ENCODE measurements at places on chromosomes 12 and 14.

DNA sequence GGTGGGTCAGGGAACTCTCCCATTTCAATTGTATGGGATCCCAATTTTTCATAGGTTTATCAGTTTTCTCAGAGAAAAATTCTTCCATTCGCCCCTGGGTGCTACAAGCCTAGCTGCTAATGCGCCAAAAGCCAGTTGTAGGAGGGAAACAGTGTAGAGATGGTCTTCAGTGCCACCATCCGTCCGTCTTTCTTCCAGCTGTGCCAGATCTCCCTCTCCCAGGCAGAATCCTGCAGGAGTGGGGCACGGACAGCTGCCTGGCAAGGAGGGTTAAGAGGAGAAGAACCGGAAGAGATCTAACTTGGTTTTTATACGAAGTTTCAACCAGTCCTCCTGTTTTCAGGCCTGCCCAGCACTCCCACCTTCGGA is 38.9 kb upstream of the FUT8 start:
- DNase-seq, result no peak

- DNase-seq, result no peak
Measured at GRCh38 chr12:9758119-9758518, 2.6 kb downstream of the CD69 start.

- no peak for DNase-seq
Measured at GRCh38 chr12:116916714-116917114, 6.0 kb downstream of the FBXW8 start.

GRCh38 chr12:100345020-100345767 is 11.7 kb upstream of the SLC17A8 start:
- DNase-seq, result no peak

GRCh38 chr12:118249547-118249946 is 113.6 kb downstream of the PEBP1 start:
- DNase-seq, result no peak

- DNase-seq, result no peak
Measured at GRCh38 chr12:108826101-108826806, 31.1 kb downstream of the SSH1 start.

DNA sequence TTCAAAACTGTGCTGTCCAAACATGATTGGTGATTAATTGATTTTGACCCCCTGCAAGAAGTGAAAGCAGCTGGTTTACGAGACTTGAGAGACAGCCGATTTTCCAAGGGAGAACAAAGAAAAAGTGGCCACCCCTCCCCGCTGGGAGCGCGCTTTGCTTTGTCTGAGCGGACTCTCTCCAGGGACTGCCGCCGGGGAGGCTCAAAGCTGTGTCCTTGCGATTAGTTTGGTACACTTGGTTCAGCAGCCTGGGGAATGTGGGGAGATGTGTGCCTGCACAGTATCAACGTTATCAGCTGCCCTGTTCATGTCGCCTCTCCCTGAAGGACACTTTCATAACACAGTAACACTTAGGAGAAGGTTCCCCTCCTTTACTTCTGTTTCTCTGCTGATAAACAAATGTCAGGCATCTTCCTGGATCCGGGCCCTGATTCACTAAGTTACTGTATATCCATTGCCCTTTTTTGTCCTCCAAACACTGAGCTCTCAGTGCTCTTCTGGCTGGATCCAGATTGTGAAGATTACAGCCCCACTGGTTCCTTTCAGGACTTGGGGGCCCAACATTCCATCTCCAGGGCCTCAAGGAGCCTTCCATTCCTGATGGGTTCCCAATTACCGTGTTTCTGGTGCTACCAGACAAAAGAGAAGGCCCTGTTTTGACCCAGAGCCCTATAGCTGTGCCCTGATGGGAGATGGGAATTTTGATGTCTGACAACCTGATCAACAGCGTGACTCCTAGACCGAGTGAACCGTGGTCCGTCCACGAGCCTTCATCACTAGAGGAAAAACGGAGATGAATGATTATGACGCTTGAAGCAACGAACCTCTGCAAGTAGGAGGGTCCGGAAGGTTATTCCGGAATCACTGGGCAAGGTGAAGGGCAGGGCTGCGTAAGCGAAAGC is 31.7 kb upstream of the TUBA1C start:
- no peak for DNase-seq

- DNase-seq, result no peak
Measured at GRCh38 chr12:47131011-47131410, 51.3 kb upstream of the AMIGO2 start.

DNA sequence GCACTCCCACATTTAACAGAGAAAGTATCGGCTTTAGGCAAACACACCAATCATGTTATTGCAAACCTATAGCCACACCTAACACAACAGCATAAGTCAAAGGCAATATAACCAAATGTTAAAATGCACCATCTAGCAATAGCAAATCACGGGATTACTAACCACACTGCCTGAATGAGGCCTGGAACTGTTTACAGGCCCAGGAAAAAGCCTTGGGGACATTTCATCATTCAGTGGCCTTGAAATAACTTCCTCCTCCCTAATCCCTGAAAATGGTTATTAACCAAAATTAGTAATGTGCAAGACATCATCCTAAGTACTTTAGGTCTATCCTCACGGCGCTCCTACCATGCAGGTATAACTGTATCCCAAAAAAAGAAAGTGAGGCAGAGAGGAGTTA is 2.3 kb downstream of the GALC start:
- DNase-seq, result no peak

GRCh38 chr12:127383281-127383680 is 883.7 kb upstream of the TMEM132C start:
- DNase-seq, result no peak

- no peak for DNase-seq
Measured at GRCh38 chr14:42222924-42223471, 616.3 kb downstream of the LRFN5 start.

DNA sequence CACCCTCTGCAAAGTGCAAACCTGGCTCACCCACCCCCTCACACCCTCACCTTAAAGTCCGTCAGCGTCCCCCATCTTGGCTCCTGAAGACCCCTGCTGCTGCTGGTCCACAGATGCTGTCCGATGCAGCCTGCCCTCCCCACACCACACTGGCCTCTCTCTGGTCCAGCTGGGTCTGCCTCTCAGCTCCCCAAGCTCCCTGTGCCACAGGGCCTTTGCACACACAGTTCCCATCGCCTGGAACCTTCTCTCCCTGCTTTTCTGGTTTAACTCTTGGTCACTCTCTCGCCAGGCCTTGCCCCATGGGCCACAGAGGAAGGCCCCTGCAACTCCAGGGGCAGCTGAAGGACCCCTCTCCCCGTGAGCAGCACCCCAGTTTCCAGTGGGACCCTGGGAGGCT is 44.9 kb downstream of the TESC start:
- no peak for DNase-seq

DNA sequence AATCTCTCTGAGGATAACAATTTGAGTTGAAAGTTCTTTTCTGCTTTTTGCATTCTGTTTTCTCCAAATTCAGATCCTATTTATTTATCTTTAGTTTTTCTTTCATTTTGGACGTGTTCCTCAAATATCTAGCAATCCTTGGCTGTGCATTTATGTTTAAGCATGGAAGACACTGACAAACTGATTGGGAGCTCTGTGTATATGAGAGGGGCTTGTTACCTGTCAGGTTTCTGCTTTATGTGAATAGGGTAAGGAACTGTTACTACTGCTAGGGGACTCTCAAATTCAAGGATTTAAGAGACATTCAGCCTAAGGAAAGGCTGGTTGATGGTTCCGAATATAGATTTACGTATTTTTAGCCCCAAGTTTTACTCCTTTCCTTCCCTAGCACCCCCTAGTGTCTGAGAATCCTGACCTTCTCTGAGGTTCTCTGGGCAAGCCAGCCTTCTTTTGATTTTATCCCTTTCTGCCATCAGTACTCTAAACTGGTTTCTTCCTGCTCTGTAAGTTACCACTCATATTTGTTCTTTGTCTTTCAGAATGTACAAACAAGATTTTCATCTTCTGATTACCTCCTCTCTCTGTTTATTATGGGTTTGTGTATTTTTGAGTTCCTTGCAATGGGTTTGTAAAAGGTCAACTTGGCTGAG is 30.5 kb downstream of the YLPM1 start:
- no peak for DNase-seq

DNA sequence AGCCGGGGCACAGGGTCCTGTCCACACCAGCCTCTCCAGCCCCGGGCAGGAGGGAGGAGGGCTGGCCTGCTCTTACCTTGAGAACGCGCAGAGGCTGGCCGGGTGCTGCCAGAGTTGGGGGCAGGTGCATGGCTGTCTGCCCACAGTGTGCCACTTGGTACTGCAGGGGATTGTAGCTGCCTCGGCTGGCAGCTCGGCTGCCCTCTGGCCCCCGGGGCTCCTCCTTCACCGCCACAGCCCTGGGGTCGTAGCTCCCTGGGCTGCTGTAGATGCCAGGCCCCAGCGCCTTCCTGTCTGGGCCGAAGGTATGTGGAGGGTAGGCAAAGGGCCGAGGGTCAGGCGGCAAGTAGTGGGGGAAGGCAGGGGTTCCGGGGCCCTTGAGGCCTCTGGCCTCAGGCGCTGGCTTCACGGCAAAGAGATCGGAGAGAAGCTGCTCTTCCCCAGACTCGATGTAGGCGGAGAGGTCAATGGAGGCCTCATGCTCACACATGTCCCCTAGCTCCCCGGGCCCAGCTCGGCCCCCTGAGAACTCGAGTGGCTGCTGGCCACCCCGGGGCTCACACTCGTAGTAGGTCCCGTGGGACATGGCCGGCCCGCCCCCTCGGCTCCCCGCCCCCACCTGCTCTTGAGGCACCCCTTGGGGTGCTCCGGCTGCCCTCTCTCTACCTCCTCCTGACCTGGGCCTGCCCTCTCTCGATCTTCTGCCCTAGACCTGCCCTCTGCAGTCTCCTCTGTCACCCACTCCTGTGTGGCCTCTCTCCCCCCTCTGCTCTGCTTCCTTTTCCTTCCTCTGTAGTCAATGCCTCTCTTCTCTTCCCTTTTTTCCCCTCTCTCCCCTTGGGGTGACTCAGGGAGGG is at the start of gene CEBPE:
CEBPE (minus strand) TSS at position 750 of the 857 bp plus-strand sequence; CDS start at position 586, 164 bp downstream.
- no peak for DNase-seq

DNA sequence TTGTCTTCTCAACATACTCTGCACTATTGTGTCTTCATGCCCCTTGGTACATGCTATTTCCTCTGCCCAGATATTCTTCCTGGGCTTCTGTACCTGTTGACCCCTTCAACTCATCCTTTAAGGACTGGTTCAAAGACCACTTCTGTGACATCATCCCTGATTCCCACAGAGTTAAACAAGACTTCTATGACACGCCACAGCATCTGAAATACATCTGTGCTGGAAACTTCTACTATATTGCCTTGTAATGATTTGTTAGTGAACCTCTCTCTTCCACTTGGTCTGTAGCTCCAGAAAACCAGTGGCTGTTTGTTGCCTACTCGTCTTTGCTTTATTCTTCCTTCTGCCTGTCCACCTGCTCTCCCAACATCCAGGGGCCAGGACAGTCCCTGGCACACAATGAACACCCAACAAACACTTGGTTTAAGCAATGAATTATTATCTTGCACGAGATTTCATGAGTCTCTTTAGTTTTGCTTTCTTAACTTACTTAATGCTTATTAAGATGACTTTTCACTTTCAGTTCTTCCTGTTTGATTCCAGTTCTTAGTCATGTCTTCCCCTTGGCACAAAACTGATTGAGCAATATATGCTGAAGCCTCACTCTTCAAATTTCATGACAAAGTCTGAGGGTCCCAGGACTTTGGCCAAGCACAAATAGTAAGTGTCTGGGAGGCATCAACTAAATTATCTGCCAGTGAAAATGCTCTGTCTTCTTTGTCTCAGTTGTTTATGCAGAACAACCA is 485.9 kb downstream of the APAF1 start:
- no peak for DNase-seq

GRCh38 chr14:88825078-88825458 is 617 bp downstream of the TTC8 start:
- DNase-seq, result no peak

DNA sequence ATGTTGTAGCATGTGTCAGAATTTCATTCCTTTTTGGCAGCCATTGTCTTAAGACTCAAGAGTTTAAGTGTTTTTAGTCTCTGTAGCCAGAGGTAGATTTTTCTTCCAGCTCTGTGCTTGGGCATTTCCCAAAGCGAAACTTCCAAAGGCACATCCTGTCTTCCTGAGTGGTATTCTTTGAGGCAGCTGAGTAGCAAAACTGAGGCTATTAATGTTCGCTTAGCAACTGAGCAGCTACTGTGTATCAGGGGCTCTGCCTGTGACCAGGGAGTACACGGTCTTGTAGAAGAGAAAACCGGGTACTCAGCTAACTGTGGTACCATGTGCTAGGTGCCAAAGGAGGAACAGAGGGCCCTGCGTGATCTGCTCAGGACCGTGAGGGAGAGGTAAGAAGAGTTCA is 52.0 kb downstream of the ETV6 start:
- no peak for DNase-seq

DNA sequence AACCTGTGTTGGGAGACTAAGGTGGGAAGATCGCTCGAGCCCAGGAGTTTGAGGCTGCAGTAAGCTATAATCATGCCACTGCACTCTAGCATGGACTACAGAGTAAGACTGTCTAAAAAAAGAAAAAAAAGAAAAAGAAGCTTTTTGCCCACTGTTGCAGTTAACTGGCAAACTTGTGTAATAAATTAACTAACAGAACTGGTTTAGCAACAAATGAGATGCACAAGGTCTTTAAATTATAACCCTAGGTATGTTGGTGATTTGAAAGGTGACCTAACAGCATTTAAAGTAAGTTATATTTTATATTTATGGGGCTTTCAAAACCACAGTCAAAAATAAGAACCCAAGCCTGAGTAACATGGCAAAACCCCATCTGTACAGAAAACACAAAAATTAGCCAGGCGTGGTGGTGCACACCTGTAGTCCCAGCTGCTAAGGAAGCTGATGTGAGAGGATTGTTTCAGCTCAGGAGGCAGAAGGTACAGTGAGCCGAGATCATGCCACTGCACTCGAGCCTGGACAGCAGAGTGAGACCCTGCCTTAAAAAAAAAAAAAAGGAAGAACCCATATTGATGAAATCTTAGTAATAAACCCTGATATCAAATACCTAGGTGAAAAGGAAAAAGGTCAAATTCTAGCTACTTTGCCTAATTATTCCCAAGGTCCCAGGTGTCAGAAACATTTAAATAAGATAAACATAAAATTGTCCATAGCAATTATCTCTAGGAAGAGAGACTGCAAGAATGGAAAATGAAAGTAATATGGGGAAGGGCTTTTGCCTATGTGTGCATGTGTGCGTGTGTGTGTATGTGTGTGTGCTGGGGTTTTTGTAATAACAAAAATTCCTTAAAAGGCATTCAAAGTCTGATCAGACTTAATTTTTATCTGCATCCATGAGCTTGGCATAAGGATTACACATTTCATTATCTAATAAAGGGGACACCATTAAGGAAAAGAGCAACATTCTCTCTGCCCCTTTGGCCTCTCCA is 15.4 kb downstream of the SYNE2 start:
- DNase-seq, result no peak

- DNase-seq, result no peak
Measured at GRCh38 chr14:93475471-93475870, 44.7 kb downstream of the UNC79 start.

DNA sequence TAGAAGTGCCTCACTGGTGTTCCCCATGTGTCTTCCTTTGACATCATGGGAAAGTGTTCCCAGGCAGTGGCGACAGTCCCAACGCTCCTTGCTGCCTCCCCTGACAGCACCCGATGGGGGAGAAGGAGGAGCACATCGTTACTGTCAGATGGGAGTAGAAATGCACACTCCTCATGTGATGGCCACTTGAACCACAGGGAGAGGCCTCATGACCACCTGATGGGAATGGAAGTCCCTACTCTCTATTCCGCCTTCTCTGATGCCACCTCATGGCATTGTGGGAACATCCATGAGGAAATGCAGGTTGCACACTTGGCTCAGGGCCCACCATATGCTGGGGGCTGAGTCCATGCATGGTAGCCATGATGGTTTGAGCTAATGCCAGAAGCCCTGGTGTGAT is 14.3 kb upstream of the CORO1C start:
- DNase-seq, result no peak

- DNase-seq, result peak; percentile 7
Measured at GRCh38 chr12:95848575-95849388, 10.0 kb upstream of the SNRPF start.
